ENCODE measurements at places on chromosomes 4 and X. TPM values are rescaled to one million over a fixed set of nuclear protein-coding genes. Genes with fewer than 3 reads are reported as not detected.
A peak's percentile ranks its signal among the peaks of the same experiment; 100 is the strongest.

GRCh38 chr4:53075162-53075785 is 213.2 kb downstream of the RASL11B start:
- no peaks in the 10 kb centered on the region for H3K36me3 ChIP-seq
- DNase-seq = no peak
- no peaks in the 10 kb centered on the region for H3K4me1 ChIP-seq
- H3K27ac ChIP-seq = no peak overlapping the region

Gene GLRB
- polyA plus RNA-seq = 1.2 TPM

Gene ODAPH
- polyA plus RNA-seq = not detected

- no peaks in the 10 kb centered on the region for H3K27me3 ChIP-seq
- peaks cover 13% of the 10 kb centered on the region for H3K4me1 ChIP-seq
- H3K4me3 ChIP-seq = no peak overlapping the region
- no peak overlapping the region for H3K27ac ChIP-seq
- H3K36me3 ChIP-seq = no peaks in the 10 kb centered on the region
Observed at GRCh38 chr4:7395645-7396044, 39.1 kb downstream of the PSAPL1 start.

DNA sequence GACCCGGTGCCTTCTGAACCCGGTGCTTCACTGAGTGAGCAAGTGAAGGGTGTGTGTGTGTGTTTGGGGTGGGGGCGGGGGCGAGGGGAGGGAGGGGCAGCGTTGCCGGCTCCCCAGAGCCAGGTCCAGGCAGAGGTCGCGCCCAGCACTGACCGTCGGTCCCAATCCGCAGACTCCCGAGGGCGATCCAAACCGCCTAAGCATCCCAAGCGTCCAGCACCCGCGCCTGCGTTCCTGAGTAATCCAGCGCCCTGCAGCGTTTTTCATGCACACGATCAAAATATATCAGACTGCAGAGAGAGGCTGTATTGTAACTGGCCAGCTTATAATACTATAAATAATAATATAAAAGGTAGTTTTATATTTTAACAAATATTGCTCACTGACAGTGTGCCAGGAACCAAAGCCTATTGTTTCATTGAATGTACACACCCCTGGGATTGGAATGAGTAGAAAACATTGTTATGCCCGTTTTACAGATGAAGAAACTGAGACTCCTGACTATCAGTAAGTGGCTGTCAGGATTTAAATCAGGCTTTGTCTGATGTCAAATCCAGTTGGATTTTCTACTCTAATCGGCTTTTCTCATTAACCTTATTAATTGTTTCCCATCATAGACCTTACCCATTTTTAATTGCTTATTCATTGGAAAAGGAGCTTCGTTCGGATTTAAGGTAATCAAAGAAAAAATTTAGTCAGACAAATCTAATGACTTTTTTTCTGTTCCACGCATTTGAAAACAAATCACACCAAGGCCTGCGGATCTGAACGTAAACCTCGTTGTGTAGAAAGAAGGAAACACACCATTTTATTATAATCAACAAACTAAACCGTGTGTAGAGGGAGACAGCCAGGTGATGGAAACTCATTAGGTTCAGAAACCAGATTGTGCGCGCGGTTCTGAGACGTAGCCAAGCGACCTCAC is 4.0 kb upstream of the NKX3-2 start:
- H3K27me3 ChIP-seq = peaks cover under 1% of the 10 kb centered on the region
- H3K4me3 ChIP-seq = no peak overlapping the region
- no peak overlapping the region for H3K27ac ChIP-seq
- no peak for DNase-seq

DNA sequence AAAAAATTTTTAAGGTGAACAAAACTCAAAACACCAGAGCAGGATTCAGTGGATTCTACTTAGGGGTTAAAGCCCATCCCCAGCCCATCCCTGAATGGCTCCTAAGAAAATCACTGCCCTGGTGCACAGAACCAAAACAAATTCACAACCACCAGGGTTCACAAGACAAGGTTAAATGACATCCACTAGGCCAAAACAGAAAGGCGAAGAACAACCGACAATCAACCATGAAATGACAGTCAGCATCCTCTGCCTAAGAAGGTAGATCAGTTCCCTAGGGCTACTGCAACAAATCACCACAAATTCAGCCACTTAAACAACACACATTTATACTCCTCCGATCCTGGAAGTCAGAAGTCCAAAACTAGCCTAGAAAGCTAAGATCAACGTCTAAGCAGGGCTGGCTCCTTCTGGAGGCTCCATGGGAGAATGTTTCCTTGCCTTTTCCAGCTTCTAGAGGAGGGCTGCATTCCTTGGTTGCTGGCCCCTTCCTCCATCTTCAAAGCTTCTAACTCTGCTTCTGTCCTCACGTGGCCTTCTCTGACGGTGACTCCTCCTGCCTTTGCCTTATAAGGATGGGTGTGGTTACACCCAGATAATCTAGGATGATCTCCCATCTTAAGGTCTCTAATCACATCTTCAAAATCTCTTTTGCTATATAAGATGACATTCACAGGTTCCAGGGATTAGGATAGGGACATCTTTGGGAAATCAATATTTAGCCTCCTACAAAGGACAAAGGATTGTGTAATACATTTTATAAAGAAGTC is 1.8 kb downstream of the CCNQ start:
- no peaks in the 10 kb centered on the region for H3K27me3 ChIP-seq
- peaks cover 41% of the 10 kb centered on the region for H3K36me3 ChIP-seq
- H3K4me1 ChIP-seq = peaks cover 8% of the 10 kb centered on the region
- no peak overlapping the region for H3K27ac ChIP-seq
- DNase-seq = no peak

DNA sequence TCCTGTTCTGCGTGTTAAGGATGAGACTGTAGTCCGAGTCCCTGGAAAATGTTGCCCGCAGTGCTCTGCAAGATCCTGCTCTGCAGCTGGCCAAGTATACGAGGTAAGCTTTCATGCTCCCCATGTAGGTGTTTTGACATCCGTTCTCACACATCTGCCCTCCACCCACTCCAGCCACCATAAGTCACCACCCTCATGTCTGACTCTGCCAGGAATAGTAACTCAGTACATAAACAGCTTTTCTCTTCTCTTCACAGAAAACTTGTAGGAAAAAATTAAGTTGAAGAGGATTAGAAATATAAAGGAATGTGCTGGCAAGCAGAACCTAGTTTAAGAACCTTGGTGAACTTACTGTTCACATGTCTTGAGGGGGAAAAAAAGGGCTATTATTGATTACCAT is 207.9 kb downstream of the FRAS1 start:
- H3K4me3 ChIP-seq = no peak overlapping the region
- no peaks in the 10 kb centered on the region for H3K4me1 ChIP-seq

Gene TBC1D8B
- polyA plus RNA-seq = 5.0 TPM

Gene BEX4
- polyA plus RNA-seq = 5.6 TPM

Gene TCEAL1
- polyA plus RNA-seq = 17.9 TPM

Gene PAGE5
- polyA plus RNA-seq = not detected

Gene HS6ST2
- polyA plus RNA-seq = not detected

DNA sequence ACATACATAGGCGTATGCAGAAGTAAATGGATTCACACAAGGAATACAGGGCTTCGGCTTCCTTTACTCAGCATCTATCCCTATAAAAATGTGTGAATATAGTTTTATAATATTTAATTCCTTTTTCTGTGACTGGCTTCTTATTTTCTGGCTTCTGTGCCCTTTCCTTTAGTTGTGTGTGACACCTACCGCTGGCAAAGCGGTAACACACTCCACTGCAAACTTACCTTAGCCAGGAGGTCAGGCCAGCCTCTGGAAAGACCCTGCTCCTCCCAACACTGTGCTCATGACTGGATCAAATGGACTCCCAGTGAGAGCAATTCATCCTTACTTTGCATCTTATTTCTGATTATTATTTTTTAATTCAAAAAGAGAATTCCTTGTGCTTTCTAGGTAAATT is 244.2 kb downstream of the ANK2 start:
- H3K36me3 ChIP-seq = no peaks in the 10 kb centered on the region
- no peak overlapping the region for H3K4me3 ChIP-seq
- no peaks in the 10 kb centered on the region for H3K27me3 ChIP-seq
- peaks cover 6% of the 10 kb centered on the region for H3K4me1 ChIP-seq

DNA sequence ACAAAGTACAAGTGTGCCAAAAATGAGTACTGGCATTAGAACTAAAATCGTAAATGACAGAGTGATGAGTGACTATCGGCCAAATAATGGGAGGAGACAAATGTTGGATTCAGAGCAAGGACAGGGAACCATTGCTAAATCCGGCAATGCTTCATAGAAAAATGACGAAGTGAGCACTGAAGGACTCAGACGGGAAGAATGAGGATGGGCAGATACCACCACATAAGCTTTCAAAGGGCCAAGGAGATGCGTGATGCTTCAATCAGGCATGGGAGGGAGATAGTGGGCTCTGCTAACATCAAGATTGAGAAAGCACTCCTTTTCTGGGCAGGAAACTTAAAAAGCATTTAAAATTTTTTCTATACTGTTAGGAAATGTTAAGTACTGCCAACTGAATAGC is 21.6 kb downstream of the RBBP7 start:
- H3K27me3 ChIP-seq = no peaks in the 10 kb centered on the region
- no peaks in the 10 kb centered on the region for H3K4me1 ChIP-seq
- H3K4me3 ChIP-seq = no peak overlapping the region
- peaks cover 8% of the 10 kb centered on the region for H3K36me3 ChIP-seq
- H3K27ac ChIP-seq = no peak overlapping the region

DNA sequence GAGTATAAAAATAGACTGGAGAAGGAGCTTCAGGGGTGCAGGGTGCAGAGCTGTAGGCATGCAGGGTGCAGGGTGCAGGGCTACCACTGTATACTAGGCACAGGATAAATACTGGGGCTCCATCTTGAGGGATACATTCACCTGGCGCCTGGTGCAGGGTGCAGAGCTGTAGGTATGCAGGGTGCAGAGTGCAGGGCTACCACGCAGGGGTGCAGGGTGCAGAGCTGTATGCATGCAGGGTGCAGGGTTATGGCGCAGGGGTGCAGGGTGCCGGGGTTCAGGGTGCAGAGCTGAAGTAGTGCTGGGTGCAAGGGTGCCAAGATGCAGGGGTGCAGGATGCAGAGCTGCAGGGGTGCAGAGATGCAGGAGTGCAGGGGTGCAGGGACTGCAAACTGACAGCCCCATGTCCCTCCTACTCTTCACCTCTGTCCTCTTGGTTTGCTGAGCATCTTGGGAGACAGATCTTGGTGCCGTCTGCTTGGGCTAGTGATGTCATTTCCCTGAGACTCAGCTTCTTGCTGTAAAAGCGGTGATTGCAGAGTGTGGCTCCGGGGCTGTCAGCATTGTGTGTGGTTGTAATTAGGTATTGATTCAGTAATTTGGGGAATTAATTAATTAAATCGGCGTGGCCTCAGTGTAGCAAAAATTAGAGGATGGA is 91.2 kb downstream of the ADRA2C start:
- peaks cover 2% of the 10 kb centered on the region for H3K27me3 ChIP-seq
- no peaks in the 10 kb centered on the region for H3K4me1 ChIP-seq
- no peak overlapping the region for H3K4me3 ChIP-seq
- H3K27ac ChIP-seq = no peak overlapping the region
- H3K36me3 ChIP-seq = no peaks in the 10 kb centered on the region

DNA sequence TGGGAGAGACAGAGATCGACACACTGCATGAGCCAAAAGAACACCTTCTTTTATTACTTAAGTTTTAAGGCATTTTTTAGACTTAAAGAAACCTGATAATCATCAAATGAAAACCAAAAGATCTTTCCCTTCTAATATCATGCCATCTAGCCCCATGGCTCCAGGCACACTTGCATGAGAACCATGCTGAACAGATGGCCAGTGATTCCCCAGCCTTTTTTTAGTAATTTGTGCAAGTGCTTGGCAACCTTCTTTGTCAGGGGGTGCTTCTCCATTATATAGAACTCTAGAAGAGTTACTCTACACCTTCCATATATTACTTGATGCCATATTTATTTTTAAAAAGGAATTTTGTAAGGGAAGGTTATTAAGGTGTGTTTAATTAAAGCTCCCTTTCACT is 182.2 kb upstream of the TEX13C start:
- H3K4me3 ChIP-seq = no peak overlapping the region
- DNase-seq = no peak
- H3K4me1 ChIP-seq = no peaks in the 10 kb centered on the region
- no peaks in the 10 kb centered on the region for H3K36me3 ChIP-seq

Gene PABPC5
- polyA plus RNA-seq = 0.27 TPM

DNA sequence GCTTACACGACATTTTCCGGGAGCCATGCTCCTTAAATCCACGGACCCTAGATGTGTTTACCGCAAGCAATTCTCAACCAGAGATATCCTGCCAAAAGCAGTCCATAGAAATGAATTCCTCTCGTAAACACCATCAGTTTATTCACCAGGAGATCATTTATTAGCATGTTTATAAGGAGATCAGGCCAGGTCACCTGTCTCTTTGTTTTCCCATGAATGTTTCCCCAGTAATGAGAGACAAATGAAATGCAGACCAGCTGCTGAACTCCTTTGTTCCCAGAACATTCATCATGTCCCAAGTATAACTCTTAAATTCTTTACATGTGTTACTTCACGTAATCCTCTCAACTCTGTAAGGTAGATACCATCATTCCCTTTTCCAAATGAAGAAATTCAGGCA is 137.1 kb downstream of the DDX53 start:
- DNase-seq = no peak
- no peaks in the 10 kb centered on the region for H3K36me3 ChIP-seq
- no peak overlapping the region for H3K27ac ChIP-seq
- no peaks in the 10 kb centered on the region for H3K4me1 ChIP-seq
- H3K27me3 ChIP-seq = no peaks in the 10 kb centered on the region

GRCh38 chr4:56134266-56134665 is 185.5 kb downstream of the CEP135 start:
- peaks cover 1% of the 10 kb centered on the region for H3K4me1 ChIP-seq
- no peak overlapping the region for H3K4me3 ChIP-seq
- H3K27ac ChIP-seq = no peak overlapping the region

Gene RAB41
- polyA plus RNA-seq = not detected

DNA sequence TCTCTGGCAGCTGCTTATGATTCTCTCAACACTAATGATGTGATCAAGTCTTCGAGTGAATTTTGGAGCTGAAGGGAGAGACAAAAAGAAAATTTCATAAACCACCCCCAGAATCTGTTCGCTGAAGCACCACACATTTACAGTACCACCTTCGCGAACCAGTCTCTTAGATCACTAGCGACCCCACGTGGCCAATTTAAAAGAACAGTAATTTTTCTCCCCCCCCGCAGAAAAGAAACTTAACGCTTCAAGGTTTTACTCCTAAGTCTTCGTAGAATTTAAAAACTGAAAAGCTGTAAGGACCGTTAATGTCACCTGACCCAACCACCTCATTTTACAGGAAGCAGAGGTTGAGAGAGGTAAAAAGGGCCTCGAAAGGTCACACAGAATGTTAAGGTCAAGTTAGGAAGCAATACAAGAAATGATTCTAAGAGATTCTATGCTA is 187.5 kb downstream of the QDPR start:
- H3K4me3 ChIP-seq = no peak overlapping the region
- peak; percentile 42 for DNase-seq
- no peak overlapping the region for H3K27ac ChIP-seq
- no peaks in the 10 kb centered on the region for H3K36me3 ChIP-seq
- H3K27me3 ChIP-seq = no peaks in the 10 kb centered on the region
- H3K4me1 ChIP-seq = peaks cover 4% of the 10 kb centered on the region
